ENCODE measurements at places on chromosomes 1 and 21.
A peak's percentile ranks its signal among the peaks of the same experiment; 100 is the strongest.

- no peak for DNase-seq
Measured at GRCh38 chr1:107972391-107973180, 7.6 kb upstream of the VAV3 start.

DNA sequence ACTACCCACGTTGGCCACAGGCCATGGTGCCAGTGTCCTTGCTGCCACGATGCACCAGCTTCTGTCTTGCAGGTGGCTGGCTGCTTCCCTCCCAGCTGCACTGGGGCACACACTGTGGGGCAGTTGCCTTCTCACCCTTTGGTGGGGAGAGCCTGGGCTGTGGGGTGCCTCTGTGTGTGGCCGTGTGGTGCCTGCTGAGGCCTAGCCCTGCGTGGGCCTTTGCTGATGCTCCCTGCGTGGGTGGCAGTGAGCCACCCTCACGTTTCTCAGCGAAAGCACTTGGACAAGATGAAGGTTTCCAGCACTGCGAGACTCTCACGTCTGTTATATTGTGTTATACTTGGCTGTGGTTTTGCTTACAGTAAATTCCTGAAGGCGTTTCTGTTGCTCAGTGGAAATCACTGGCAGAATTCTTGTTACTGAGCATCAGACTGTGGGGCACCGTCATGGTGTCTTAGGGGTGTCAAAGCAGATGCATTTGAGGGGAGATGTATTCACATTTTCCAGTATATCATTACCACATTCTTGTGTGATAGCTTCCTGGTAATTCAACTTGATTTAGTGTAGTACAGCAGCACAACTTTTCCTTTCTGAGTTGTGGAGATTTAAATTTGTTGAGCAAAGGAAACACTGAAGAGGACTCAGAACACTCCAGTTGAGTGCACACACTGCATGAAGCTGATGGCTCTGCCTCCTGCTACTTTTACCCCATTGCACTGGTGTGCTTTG lies 124.7 kb downstream of the PCBP3 start:
- DNase-seq, result peak; percentile 23

DNA sequence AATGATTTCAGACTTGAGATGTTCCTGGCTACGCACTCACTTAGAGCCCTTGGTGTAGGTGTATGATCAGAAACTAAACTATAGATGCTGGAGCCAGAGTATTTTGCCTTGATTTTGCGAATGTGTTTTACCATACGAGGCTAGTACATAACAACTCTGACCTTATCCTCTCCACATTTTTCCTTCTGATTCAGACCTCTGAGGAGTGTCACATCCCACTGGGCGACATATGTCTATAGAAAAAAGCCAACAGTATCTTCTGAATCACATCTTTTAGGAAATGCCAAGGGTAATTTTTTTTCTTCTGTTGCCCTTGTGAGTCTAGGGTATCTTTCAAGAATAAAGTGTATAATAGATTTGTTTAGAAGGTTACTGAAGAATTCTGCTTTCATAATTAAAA lies 49.6 kb downstream of the AK4 start:
- no peak for DNase-seq

GRCh38 chr1:210878564-210878963 lies 255.4 kb downstream of the KCNH1 start:
- DNase-seq, result no peak

GRCh38 chr1:103283841-103284669 lies 175.7 kb upstream of the COL11A1 start:
- DNase-seq, result peak; percentile 5

DNA sequence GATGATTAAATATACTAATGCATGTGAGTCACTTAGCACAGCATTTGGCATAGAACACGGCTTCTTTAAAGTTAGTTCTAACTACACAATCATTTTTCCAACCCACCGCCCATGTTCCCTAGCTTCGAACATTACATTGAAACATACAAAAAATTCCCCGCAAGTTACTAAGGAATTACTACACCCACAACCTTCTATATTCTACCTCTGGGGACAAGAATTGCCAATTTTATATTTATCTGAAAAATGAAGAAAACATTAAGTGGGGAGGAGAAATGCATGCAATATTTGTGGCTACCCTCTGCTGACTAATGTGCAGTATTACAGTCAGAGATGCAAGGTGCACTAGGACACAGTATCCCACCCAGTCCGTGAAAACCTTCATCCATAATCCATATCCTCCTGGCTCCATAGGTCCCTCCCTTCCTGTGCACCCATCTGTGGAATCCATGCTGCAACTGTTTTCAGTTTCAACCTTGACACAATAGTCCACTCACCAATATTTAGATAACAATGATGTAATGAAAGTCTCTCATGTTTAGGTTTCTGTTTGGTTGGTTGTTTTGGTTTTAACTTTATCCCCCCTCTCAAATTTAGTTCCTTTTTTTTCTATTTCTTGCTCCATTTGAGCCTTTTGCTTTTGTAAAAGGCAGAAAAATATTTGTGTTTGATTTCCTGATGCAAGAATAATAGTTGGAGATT lies 31.6 kb downstream of the RGS5 start:
- no peak for DNase-seq

- no peak for DNase-seq
Measured at GRCh38 chr1:228397966-228398365, 8.7 kb downstream of the TRIM11 start.

- DNase-seq, result no peak
Measured at GRCh38 chr1:147099192-147099591, 73.1 kb downstream of the PRKAB2 start.

- no peak for DNase-seq
Measured at GRCh38 chr1:212982430-212983152, 32.2 kb downstream of the VASH2 start.

- DNase-seq, result no peak
Measured at GRCh38 chr1:89687254-89687653, 54.3 kb downstream of the LRRC8C start.

- no peak for DNase-seq
Measured at GRCh38 chr1:68196676-68197075, 35.6 kb downstream of the WLS start.

DNA sequence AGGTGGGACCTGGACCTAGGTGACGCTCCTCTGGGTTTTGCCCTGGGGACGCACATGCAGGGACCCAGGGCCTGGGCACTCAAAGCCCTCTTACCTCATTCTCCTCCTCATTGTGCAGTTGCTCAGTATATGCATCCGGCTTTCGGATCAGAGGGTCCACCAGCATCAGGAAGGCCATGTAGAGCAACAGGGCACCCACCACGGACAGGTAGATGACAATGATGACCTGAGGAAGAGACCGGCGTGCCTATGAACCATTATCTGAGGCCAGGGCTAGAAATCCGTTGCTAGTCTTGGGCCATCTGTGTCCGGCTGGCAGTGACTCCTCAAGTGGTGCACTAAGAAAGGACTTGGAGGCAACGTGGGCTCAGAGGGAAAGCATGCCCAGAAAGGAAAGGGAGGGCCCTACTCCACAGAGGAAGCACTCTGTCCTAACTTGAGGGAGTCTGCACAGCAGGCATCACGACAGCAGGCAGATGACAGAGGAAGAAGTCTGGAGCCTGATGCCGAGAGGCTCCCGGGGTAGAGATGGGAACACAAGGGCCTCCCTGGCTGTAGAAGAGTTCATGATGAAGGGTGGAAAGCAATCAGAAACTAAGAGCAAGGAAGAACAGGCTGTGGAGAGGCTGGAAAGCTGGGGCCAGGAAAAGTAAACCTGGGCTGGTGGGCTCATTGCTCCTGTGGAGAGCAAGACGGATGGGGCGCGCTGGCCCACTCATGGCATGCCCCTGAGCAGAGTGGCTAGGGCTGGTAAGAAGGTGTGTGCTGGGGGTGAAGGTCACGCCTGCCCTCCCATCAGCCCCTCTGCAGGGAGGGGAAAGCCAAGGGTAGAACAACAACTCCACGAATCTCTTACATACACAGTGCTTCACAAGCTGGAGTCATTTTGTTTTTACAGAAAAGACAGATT lies 10.3 kb downstream of the TMEM9 start:
- DNase-seq, result no peak

DNA sequence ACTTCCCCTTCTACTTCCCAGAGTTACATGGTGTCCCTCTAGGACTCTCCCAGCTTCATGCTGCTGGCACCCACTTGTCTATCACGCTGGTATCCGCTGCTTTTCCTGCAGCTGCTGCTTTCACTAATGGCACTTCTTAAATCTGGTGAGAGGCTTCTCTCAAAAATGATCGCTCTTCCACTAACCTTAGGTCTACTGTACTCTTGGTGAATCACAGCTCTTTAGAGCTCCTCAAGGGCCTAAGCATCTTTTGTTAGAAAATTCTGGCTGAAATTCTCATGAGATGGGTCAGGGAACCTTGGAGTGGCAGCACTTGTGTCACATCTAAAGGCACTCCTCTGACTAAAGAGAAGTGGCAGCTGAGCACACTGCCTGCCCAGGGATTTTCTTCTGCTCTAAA lies 32.1 kb downstream of the ZMYND12 start:
- DNase-seq, result no peak

- peak; percentile 45 for DNase-seq
Measured at GRCh38 chr1:111516005-111516535, 12.6 kb upstream of the ADORA3 start.

DNA sequence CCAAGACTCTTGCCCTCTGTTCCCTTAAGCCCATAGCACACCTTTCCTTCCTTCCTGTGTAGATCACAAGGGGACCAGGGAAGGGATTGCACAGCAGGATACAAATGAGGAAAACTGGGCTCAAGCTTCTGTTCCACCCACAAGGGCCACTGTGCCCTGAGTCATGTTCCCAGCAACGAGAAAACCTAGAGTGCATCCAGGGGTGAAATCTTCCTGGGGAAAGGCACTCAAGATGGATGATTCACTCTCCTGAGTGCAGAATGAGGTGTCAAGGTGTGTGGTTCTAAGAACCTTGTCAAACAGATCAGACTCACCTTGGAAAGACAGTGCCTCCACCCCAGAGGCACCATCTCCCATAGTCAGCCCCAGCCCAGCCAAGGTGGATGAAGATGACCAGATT lies 40.7 kb upstream of the EYA3 start:
- peak; percentile 28 for DNase-seq

- DNase-seq, result no peak
Measured at GRCh38 chr1:95604771-95605170, 370.8 kb downstream of the RWDD3 start.

GRCh38 chr1:229093238-229093540 lies 177.7 kb upstream of the RAB4A start:
- no peak for DNase-seq

GRCh38 chr1:240491796-240492195 lies 120.2 kb downstream of the GREM2 start:
- DNase-seq, result no peak

DNA sequence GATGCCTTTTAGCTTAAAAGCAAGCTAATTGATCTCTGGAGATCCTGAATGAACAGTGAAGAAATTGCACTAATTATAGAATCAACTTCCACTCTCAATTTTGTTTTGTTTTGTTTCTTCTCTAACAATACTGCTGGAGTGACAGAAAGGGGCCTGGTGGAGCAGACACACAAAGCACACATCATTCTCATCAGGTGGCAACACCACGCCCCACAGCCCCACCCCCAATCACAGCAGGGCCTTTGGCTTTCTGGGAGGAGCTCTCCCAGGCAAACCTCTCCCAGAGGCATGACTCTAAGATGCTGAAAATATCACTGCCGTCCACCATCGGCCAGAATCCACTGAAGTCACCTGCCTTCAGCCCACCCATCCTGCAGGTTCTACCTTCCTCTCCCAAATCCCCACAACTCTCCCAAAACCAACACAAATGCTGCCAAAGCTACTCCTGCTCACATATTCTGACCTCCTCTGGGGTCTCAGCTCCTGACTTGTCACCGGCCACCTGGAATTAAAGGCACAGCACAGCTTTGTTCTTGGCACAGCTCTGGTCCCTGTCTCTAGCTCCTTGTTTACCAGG lies 120.7 kb downstream of the GRIK3 start:
- no peak for DNase-seq

- DNase-seq, result no peak
Measured at GRCh38 chr1:28735961-28736449, 735 bp upstream of the YTHDF2 start.

GRCh38 chr1:24018611-24019580 lies 38.8 kb upstream of the SRSF10 start:
- DNase-seq, result peak; percentile 100

- DNase-seq, result no peak
Measured at GRCh38 chr1:5448486-5448885, 543.7 kb downstream of the NPHP4 start.
